ENCODE measurements at places on chromosomes 4 and X. TPM values are rescaled to one million over a fixed set of nuclear protein-coding genes. Genes with fewer than 3 reads are reported as not detected.

Gene GAGE12H
- not detected for total RNA-seq

Gene CCNA2
- total RNA-seq: 27.7 TPM

Gene LUZP4
- total RNA-seq: not detected

Gene CYLC1
- total RNA-seq: not detected

Gene ANXA3
- 23.8 TPM for total RNA-seq

Gene RPS6KA6
- total RNA-seq: 0.99 TPM

Data from lung microvascular endothelial cell (primary cell).